ENCODE measurements at places on chromosomes 2 and 18.

DNA sequence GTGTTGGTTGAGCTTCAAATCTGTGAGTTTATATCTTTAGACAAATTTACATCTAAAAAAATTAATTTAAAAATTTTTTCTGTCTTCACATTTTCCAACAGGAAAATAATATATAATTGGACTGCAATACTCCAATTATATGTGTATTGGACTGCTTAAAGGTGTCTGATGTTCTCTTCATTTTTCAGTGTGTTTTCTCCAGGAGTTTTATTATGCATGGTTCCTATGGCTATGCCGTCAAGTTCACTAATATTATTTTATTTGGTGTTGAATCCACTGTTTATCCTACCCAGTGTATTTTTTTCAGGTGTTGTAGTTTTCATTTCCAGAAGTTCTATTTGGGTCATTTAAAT is 62.1 kb upstream of the CTLA4 start:
- no peak for ATAC-seq

DNA sequence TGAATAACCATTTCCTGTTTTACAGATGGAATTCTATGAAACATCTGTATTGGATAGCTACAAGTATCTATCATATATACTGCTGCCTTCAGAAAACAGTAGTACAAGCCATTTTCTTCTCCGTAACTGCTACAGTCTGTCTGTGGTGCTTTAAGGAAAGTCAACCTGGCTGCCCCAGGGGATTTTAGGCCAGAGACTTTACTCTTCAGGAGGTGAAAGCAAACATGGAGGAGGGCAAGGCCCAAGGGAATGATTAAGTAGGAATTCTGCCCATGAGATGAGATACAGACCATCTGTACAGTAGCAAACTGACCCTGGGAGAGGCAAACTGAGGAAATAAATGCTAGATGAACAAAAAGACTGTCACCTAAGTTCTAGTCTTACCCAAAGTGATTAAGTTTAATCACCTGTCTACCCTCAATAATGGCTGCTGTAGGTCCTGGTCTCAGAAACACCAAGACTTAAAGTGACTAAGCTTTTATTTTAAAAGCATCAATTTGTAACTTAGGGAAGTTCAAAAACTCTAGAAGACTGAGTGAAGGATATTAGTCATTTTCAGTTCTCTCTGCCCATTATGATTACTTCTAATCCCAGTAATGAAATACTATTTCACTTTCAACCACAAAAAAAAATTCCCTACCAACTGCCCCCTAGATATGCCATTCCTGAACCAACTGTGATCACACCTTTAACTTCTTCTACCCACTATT is 14.8 kb downstream of the MBD2 start:
- peak; percentile 87 for ATAC-seq

GRCh38 chr2:108637304-108637669 is 82.0 kb upstream of the RANBP2 start:
- ATAC-seq: peak; percentile 80

DNA sequence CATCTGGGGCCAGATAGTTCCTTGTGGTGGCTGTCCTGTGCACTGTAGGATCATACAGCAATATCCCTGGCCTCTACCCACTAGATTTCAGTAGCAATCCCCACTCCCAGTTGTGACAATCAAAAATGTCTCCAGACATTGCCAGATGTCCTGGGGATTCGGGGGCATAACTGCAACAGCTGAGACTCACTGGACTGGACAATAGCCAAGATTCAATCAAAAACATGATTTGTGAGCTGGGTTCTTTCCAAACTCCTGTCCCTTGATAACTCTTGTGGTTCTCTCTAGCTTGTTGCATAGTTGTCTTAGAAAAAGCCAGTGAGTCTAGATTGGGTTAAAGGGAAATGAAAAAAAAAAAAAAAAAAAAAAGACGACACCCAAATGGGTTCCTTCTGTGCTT is 293.4 kb downstream of the CELF4 start:
- no peak for ATAC-seq

DNA sequence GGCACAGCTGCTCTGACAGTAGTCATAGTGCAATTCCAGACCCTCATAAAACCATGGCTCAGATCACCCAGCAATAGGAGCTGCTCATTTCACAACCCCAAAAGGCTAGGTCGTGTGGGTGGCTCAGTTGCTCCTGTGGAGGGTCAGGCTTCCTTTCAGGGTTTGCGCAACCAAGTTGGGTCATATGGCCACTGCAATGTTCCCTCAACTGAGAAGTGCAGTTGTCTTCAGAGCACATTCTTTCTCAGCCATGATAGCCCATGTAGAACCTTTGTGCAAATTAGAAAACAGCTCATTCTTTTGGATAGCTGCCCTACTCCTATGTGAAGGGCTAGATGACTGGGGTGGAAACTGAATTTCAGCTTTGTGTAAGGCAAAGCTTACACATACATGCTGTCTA is 3.2 kb downstream of the SERPINB13 start:
- ATAC-seq: no peak

DNA sequence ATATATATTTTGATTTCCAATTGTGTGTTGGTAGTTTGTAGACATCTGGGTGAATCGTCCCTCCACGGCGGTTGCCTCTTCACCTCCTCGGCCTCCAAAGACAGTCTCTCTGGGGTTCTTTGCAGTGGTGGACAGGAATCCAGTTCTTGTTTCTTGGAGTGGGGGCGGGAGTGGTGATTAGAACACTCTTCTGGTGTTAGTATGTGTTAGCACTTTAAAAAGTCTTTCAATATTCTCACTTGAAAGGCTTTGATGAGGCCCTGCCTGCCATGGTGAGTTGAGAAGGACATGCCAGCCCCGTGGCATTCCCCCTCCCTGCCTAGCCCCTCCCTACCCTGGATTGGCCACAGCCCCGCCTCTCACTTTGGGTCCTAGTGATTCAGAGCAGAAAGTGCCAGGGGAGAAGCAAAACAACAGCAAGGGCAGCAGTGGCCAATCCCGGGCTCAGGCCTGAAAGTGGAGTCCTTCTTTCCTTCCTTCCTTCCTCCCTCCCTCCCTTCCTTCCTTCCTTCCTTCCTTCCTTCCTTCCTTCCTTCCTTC is 316.8 kb upstream of the HS6ST1 start:
- ATAC-seq: no peak

- ATAC-seq: no peak
Measured at GRCh38 chr2:241114836-241115235, 12.7 kb upstream of the MTERF4 start.

GRCh38 chr2:75607400-75607798 is 39.2 kb upstream of the MRPL19 start:
- ATAC-seq: no peak

- no peak for ATAC-seq
Measured at GRCh38 chr2:235870515-235870914, 297.7 kb downstream of the GBX2 start.

DNA sequence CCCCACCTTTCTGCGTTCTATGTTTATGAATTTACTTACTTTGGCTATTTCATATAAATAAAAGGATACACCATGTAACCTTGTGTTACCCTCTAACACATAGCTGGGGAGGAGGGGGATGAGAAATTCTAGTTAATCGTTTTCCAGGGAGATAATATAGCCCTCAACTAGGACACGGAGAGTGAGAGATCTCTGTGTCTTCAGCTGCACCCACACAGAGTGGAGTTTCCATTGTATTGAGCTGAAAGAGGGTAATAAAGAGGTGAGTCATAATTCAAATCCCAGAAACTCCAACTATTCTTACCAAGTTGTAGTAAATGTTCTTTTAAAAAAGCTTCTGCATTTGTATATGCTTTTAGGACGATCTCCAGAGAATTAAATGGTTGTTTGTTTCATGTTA is 110.1 kb upstream of the SULT1C3 start:
- ATAC-seq: no peak

- ATAC-seq: no peak
Measured at GRCh38 chr2:46480562-46480961, 1.2 kb downstream of the TMEM247 start.

DNA sequence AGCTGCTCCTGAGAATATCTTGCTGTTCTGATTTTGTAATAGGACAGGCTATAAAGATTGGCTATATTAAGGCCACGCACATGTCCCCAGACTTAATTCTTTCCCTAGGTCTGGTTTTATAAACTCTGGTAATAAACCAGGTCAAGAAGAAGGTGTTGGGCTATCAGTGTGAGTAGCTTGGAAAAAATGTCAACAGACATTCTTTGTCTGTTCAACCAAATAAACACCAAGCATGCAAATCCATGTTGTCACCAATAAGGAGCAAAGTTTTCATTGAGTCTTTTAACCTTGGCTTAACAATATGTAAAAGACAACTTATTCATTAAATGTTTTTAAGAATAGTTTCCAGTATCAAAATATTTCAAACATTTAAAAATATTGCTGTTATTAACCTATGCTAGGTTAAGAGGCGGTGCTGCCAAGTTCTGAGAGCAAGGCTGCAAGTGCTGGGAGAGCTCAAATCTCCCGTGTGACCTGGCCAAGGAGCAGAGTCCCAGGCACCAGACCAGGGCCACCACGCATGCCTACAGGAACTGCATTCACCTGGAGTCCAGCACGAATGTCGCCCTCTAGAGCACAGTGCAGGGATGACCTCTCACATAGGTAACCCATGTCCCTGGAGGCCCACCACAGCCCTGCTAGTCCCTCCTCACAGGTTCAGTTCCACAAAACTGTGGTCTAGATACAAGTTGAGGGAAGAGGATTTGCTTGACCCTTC is 120.5 kb upstream of the POU3F3 start:
- ATAC-seq: no peak

GRCh38 chr18:8912348-8913326 is 189.9 kb upstream of the NDUFV2 start:
- ATAC-seq: peak; percentile 79

- ATAC-seq: no peak
Measured at GRCh38 chr18:78596794-78597345, 382.7 kb upstream of the SALL3 start.

DNA sequence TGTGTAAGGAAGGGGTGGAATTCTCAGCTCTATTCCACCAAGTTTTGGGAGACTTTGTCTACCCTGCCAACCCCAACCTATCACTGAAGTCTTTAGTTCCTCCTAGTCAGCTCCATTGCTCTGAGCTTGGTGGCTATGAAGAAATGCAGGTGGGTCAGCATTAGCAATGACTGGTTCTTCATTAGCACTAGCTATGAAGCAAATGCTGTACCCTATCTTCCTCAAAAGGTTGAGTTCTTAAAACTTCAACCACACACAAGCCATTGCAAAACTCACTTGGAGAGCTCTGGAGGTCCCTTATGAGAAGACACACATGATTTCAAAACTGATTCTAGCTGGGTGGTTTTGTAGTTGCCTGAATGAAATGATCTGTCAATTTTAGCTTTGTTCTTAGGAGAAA is 193.8 kb downstream of the IKZF2 start:
- ATAC-seq: no peak

DNA sequence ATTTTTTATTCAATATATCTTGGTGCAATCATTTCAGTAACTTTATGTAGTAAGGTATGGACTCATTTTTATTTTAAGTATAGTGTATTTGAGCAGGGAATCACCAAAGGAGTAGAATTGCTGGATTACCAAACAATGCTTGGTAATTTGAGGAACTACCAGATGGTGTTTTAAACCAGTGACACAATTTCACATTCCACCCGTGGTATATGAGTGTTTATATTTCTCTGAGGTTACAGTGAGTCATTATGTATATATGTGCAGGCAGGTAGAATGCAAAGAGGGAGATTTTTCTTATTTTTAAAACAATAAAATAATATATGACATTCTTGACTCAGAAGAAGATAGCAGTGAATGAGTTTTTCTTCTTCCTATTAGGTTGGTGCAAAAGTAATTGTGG is 596.9 kb downstream of the DCC start:
- no peak for ATAC-seq

- no peak for ATAC-seq
Measured at GRCh38 chr2:109344270-109344805, 215.3 kb downstream of the SH3RF3 start.

DNA sequence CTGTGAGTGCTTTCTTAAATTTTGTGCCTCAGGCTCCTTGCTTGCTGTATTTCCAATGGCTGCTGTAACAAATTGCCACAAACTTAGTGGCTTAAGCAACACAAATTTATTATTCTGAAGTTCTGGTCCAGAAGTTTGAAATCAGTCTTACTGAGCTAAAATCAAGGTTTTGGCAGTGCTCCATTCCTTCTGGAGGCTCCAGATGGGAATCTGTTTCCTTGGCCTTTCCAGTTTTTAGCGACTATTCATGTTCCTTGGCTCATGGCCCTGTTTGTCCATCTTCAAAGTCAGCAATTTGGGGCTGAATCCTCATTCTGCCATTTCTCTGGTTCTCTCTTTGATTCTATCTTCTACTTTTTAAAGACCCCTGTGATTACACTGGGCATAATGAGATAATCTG is 31.8 kb downstream of the STRADB start:
- no peak for ATAC-seq

DNA sequence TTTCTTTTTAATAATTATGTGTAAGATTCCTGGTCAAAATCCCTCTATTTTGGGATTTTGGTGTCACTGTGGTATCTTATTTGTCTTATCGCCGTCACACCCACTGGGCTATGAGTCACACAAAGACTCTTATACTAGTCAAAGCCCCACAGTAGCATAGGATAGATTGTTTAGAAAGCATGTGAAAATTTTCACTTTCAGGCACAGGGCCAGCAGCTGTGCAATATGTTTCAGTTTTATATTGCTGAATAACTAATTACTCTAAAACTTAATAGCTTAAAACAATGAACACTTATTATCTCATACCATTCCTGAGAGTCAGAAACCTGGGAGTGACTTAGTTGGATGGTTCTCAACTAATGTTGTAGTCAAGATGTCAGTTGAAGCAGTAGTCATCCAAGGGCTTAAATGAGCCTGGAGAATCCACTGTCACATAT is 24.0 kb downstream of the CFAP210 start:
- no peak for ATAC-seq

DNA sequence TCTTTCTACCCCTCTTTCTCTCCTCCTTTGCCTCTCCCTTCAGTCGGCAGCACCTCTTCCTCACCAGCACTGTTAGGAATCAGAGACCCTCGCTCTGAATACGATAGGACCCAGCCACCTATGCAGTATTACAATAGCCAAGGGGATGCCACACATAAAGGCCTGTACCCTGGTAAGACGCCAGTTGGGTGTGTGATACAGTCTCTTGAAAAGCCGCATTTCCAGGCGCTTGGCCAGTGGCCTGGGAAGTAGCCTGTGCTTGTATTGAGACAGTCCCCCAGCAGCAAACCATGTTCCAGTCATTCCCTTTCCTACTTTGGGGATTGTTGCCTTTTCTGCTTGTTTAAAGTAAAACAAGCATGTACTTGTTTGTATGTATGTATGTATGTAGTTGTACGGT is 118.4 kb upstream of the DAPL1 start:
- no peak for ATAC-seq

GRCh38 chr18:46148810-46149209 is 44.6 kb downstream of the HAUS1 start:
- ATAC-seq: no peak

- peak; percentile 51 for ATAC-seq
Measured at GRCh38 chr2:23404426-23404825, 19.4 kb downstream of the KLHL29 start.
